KBM-7 (cell line): ENCODE measurements at places on chromosomes 11 and 22.

- DNase-seq = no peak
These were observed 1.1 kb downstream of the FAT3 start for GRCh38 chr11:92225568-92226330.

DNA sequence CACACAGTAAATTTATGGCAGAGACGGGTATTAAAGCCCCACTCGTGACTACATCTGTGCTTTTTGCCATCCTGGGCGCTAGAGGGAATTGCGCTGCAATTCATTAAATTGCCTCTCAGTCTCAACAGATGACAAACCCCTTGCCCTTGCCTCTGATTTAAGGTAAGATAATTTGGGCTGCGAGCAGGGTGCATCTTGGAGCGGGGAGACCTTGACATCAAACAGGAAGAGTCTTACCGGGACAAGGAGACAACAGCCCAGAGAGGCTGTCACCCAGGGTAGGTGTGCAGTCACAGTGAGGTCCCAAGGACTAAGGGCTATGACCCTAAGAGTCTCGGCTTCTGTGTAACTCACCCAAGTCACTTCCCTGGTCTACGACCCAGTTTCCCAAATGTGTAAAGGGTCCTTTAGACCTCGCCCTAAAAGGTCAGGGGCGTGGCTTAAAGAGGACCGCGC lies 449 bp upstream of the TOM1 start:
- no peak for DNase-seq

DNA sequence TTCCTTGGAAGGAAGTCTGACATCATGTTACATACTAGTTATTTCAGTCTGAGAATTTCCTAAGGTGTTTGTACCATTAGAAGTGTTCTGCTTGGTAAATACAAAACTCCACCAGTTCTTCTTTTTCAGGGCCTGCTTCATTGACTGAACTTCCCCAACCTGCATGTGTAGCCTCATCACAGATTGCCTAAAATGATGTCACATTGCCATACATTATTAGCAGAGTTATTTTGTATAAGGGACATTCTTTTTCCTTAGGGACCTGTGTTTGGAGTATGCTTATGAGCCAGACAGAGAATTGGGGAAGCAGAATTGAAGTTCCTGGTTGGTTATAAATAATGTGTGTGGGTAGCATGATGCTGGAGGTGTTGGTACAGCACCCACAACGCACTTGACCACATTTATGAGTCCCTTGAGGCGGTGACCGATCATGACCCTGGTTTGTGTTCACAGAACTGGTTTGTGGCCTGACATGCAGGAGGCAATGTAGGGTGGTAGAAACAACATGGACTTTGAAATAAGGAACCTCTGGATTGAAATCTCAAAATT lies 16.4 kb upstream of the MMP7 start:
- DNase-seq = peak; percentile 58

DNA sequence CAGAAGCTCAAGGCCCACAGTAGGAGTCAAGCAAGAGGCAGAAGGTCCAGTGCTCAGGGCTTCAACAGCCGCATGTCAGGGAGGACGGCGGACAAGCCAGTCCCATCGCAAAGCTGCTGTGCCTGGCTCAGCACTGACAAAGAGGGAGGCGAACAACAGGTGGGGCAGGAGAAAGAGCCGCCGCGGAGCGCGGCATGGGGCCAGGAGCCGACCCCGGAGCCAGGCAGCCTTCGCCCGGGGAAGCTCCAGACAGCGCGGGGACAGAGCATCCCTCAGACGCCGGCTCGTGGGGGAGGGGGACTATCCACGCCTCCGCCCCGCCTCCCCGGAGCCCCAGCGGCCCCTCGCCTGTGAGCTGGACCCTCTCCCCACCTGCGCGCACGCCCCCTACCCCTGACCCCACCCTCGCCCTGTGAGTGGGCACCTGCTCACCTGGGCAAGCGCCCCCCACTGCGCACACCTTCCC lies 369 bp downstream of the DHCR7 start:
- DNase-seq = peak; percentile 24

GRCh38 chr22:47100019-47100418 lies 337.6 kb downstream of the TBC1D22A start:
- DNase-seq = no peak

DNA sequence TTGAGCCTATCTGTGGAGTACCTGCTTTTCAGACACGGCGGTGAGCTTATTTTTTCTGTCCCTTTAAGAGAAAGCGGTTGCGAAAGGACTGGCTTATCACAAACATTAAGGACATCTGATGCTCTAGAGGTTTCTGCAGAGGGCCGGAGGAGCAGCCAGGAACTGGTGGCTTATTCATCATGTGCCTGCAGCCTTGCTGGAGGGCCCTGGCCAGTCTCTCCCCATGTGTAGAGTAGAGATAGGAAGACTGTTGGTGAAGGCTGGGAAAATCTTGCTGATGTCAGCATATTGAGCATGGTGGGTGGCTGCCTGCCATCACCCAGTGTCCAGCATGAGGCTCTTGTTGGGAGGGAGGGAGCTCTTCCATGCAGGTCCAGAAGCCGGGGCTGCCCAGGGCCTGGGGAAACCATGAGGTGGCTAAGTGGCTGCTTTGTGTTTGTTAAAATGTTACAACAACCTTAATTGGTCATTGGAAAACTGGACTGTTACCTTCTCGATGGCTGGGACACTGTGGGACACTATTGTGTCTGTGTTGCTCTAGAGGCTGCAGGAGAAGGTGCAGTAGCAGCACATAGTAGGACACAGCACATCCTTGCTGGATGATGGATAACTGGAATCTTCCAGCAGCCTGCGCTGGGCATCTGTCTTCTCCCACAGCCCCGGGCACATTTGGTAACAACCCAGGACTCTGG lies 54.3 kb downstream of the TSPAN18 start:
- no peak for DNase-seq
